NCI-H226 (cell line): ENCODE measurements at places on chromosomes 5 and 9.

DNA sequence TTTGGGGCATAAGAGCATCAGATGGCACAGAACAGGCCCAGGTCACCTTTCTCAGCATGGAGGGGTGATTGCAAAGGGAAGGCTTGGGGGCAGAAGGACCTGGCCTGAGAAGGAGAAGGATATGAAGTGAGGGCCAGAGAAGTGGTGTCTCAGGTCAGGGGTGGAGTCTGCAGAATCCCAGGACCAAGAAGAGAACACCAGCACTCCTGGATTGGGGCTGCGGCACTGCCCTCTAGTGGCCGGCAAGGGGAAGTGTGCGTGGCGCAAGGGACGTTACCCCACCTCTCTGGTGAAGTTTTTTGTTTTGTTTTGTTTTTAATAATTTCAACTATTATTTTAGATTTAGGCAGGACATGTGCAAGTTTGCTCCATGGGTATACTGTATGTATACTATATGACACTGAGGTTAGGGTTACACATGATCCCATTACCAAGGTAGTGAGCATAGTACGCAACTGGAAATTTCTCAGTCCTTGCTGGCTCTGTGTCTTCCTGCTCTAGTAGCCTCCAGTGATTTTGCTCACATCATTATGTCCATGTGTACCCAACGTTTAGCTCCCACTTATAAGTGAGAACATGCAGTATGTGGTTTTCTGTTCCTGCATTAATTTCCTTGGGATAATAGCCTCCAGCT is 1548.6 kb downstream of the EFNA5 start:
- DNase-seq = peak; percentile 12

GRCh38 chr5:141100243-141100805 is at the start of gene PCDHB3:
TSS of gene PCDHB3 (plus strand) at chr5:141100473. CDS start at chr5:141100650, 177 bp downstream.
- DNase-seq = no peak

DNA sequence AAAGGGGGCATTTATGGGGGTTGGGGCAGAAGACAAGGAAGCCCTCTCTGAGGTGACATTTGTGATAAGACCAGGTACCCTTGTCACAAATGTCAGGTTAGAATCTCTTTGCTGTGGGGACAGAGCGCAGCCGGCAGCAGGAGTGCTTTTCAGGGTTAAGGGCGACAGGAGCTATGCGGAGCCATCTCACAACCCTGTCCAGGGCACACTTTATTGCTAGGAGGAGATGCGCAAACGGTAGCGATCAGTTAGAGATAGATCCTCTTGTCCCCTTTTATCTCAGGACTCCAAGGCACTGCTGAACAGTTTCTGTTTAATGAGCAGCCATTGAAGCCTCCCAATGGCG is 438 bp upstream of the LAMC3 start:
- DNase-seq = no peak

- DNase-seq = no peak
These were observed 90.8 kb downstream of the ERCC6L2 start for GRCh38 chr9:95966306-95966705.

DNA sequence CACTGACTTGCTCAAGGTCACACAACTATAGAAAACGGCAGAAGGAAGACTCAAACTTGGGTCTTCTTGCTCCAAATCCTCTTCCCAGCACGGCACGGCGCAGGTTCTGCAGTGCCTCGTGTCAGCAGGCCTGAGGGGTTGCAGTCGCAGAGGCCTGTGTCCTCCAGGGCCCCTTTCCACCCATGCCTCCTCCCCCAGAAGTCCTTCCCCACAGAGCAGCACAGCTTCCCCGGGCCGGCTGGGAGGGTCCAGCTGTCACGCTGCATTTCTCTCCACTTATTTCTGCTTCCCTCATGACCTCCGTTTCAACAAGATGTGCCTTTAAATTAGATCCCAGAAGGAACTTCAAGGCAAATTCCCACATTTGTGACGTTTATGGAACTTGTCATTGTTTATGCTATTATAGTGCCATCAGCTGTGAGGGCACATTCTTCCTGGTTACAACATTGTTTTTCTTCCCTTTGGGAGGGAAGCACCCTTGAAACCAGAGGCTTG is 148.4 kb downstream of the C5orf15 start:
- no peak for DNase-seq

DNA sequence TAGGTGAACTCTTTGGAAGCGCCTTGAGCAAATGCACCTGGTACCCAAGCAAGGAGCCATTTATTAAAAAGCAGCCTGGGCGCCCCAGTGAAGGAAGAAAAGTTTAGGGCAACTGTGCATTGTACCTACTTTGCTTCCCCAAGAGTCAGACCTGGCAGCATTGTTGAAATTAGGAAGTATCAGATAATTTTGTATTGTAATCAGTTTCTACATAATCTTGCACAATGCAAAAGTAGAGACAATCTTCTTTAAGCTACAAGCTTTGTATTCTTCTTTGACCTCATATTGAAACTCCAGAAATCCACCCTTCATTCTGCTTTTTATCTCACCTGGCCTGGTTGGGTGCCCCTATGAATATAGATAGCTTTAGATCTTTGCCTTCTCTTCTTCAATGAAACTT is 490.8 kb downstream of the RASEF start:
- no peak for DNase-seq
